ENCODE measurements at places on chromosomes 1 and 21.
A peak's percentile ranks its signal among the peaks of the same experiment; 100 is the strongest.

DNA sequence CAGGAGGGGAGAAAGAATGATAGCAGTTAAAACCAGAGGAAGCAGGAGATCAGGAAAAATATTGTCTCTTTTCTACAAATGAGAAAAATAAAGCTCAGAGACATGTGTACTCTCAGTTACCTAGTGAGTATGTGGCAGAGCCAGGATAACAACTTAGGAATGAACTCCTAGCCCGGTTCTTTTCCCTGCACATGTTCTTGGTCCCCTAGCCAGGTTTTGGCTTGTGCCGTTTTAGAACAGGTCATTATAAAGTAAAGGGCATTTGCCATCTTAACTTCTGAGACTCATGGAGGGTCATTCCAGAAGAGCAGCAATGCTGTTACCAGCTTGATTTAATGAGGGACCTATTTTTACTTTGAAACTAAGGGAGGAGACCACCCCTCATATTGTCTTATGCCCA, 48.1 kb upstream of the DAB1 start:
- no peak for DNase-seq
- H3K27ac ChIP-seq, result no peak overlapping the region
- no peak overlapping the region for H3K4me3 ChIP-seq

GRCh38 chr1:27057801-27058625, 45.4 kb upstream of the TENT5B start:
- no peaks in the 10 kb centered on the region for H3K4me1 ChIP-seq
- H3K4me3 ChIP-seq, result no peak overlapping the region
- no peaks in the 10 kb centered on the region for H3K36me3 ChIP-seq
- no peak overlapping the region for H3K27ac ChIP-seq

- no peak overlapping the region for H3K27ac ChIP-seq
- no peaks in the 10 kb centered on the region for H3K4me1 ChIP-seq
- DNase-seq, result no peak
- no peaks in the 10 kb centered on the region for H3K36me3 ChIP-seq
- H3K27me3 ChIP-seq, result peaks cover 17% of the 10 kb centered on the region
- no peak overlapping the region for H3K4me3 ChIP-seq
These were observed 47.0 kb downstream of the NAV1 start for GRCh38 chr1:201585901-201586300.

GRCh38 chr1:100387657-100388350, 35.5 kb downstream of the CDC14A start:
- peaks cover 57% of the 10 kb centered on the region for H3K4me1 ChIP-seq
- H3K27ac ChIP-seq, result peak overlapping the region; percentile 78
- no peaks in the 10 kb centered on the region for H3K36me3 ChIP-seq
- no peak for DNase-seq
- H3K4me3 ChIP-seq, result no peak overlapping the region

GRCh38 chr1:234570329-234571120, 39.5 kb downstream of the IRF2BP2 start:
- no peaks in the 10 kb centered on the region for H3K27me3 ChIP-seq
- no peak overlapping the region for H3K27ac ChIP-seq
- H3K4me1 ChIP-seq, result peaks cover 2% of the 10 kb centered on the region
- H3K4me3 ChIP-seq, result no peak overlapping the region
- H3K36me3 ChIP-seq, result no peaks in the 10 kb centered on the region

GRCh38 chr21:44816761-44817505, 929 bp downstream of the SUMO3 start:
- no peak for DNase-seq
- peaks cover 29% of the 10 kb centered on the region for H3K4me1 ChIP-seq
- H3K4me3 ChIP-seq, result peak overlapping the region; percentile 55
- H3K27ac ChIP-seq, result no peak overlapping the region
